NCI-H187 (cell line): ENCODE measurements at places on chromosomes 1 and 21.

DNA sequence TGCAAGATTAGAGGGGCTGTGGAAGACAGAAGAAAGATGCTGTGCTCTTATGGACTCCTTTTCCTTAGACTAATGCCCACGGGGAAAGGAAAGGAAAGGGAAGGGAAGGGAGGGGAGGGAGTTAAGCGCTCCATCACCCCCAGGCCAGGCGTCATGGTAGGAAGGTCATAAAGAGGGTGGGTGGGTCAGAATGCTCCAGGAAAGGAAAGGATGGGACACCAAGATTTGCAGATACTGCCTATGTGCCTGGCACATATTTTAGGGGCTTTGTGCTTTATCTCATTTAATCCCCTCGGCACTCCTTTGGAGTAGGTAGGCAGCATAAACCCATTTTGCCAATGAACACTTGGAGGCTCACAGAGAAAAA is 41.4 kb downstream of the MAB21L3 start:
- DNase-seq, result no peak

DNA sequence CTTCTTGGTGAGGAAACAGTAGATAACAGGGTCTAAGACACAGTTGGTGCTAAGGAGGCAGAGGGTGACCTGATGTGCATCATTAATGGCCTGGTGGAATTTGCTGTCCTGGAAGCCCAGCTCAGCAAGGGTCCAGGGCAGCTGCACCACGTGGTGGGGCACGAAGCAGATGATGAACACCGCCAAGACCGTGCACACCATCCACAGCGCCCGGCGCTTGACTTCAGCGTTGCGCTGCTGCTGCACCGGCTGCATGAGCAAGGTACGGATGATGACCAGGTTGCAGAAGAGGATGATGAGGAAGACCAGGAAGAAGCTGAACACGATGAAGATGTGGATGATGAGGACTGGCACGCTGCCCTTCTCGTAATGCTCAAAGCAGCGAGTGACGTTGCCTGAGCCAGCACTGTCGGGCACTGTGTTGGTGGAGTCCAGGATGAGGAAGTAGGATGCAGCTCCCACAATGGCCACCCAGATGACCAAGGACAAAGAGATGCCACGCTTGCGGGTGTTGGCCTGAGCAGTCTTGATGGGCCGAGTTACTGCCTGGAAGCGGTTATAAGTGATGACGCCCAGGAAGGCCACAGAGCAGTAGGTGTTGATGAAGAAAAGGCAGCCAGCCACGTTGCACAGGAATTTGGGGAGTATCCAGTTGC is 26.2 kb downstream of the PTAFR start:
- no peak for DNase-seq

- DNase-seq, result no peak
Measured at GRCh38 chr1:67269061-67269460, 38.6 kb upstream of the IL12RB2 start.

- DNase-seq, result no peak
Measured at GRCh38 chr1:206116873-206117150, 376 bp downstream of the AVPR1B start.

GRCh38 chr1:159653201-159653600 is 61.2 kb downstream of the CRP start:
- no peak for DNase-seq
